ENCODE measurements at places on chromosomes 11 and 22.
A peak's percentile ranks its signal among the peaks of the same experiment; 100 is the strongest.

- DNase-seq, result no peak
These were observed 16.1 kb upstream of the EED start for GRCh38 chr11:86228269-86229038.

- DNase-seq, result no peak
These were observed 61.6 kb upstream of the CDON start for GRCh38 chr11:126124231-126124661.

DNA sequence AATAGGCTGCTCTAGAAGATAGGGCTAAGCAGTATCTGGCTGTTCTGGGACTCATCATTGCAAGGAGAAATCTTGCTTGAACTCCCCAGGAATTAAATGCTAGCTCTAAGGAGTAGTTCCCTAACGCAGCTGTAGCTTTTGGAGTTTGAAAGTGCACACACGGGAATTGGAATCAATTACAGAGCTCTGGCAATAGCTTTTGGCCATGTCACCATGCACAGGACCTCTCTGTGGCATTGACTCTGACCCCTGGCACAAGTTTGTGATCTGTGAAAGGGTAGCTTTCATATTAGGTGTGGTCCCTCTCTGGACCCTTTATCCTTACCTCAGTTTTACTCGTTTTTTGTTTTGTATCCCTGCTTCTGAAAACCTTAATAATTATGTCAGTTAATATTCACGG, 121.6 kb downstream of the FAT3 start:
- no peak for DNase-seq

DNA sequence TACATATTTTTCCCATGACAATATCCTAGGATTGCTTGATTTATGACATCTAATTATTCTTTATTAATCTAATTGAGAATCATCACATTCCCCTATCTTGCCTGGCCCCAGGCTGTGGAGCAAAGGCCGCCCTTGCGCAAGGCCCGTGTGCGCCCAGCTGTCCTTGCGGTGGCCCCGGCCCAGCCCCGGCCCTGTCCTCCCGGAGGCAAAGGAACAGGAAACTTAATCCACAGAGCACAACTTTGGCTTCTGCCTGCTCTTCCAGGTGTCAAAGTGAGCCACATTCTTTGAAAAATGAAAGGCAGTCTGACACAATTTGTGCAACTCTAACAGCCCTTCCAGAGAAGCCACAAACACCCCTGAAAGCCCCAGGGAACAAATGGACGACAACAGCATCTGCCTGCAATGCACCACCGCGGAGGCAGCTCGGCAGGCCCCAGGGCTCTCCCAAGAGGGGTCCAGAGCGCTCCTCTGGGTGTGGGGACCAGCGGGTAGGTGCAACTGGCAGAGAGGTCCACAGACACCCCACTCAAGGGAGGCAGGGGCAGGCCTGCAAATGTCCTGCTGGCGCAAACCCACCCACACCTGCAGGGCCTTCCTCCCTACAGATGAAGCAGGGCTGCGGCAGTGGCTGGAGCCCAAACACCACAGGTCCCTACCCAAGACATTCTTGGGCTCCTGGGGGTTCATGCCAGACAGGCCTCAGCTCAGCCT, 30.3 kb downstream of the GNB1L start:
- no peak for DNase-seq

DNA sequence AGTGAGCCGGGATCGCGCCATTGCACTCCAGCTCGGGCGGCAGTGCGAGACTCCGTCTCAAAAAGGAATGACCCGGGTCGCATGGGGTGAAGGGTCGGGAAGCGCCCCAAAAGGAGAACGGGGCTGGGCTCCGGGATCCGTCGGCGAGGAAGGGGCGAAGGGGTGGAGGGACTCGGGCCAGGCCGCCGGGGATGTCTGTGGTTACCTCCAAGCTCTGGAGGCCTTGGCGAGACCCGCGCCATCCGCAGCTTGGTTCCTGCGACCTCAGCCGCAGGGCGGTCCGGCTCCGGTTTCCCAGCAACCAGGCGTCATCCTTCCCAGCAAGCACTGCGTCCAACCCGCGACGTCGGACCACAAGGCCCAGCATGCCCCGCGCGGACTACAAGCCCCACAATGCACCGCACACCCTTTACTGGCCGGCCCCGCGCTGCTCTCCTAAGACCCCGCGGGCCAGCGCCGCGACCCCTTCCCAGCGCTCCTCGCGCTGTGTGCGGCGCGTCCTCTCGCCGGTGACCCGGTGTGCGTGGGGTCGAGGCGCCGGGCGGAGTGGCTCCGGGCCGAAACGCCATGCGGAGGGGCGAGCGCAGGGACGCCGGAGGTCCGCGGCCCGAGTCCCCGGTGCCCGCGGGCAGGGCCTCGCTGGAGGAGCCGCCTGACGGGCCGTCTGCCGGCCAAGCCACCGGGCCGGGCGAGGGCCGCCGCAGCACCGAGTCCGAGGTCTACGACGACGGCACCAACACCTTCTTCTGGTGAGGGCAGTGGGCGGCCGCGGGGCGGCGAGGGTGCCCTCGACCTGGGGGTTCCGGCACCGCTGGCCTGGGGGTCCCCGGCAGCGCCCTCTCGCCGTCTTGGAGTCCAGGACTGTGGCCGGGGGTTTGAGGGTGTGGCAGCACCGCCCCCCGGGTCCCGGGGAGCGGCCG, at the start of gene PTDSS2:
Gene PTDSS2, plus strand, starts transcription at position 391 of the 920 bp plus-strand sequence. Its CDS starts 177 bp downstream, at position 568.
- peak; percentile 94 for DNase-seq

DNA sequence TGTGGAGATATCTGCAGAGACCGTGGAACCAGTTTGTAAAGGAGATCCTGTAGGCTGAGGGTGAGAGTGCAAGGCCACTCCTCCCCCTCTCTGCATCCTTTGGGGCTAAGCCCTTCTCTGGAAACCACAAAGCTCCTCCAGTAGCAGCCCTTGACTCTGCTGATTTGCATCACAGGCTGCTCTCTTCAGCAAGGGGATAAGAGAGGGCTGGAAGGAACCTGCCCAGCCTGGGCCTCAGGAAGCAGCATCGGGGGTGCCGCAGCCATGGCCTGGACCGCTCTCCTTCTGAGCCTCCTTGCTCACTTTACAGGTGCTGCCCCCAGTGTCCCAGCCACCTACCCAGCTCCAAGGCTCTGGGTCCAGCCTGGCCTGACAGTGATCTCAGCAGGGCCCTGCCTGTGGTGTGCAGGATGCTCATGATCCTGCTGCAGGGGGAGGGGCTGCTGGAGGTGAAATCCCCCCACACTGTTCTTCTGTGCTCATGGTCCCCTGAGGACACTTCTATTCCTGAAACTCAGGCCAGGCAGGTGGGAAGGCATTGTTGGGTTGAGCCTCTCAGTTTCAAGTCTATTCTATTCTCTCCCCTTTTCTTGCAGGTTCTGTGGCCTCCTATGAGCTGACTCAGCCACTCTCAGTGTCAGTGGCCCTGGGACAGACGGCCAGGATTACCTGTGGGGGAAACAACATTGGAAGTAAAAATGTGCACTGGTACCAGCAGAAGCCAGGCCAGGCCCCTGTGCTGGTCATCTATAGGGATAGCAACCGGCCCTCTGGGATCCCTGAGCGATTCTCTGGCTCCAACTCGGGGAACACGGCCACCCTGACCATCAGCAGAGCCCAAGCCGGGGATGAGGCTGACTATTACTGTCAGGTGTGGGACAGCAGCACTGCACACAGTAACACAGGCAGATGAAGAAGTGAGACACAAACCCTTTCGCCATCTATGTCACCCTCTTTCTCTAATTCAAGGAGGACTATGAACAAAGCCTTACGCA, 68.5 kb upstream of the IGLL5 start:
- no peak for DNase-seq

- DNase-seq, result no peak
These were observed 53.6 kb downstream of the TRMU start for GRCh38 chr22:46389081-46389480.

DNA sequence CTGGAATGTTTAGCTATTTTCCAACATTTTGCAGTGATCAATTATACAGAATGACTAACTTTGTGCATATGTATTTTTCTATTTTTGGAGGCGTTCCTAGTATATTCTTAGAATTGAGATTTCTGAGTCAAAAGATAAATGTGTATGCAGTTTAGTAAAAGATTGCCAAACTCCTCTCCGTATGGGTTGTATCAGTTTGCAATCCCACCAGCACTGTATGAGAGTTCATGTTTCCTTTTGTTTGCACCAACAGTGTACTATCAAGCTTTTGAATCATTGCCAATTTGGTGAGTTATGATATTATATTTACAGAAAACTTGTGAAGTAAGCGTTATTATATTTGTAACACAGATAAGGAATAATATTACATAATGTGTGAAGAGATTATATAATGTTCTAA, 658.7 kb downstream of the JRKL start:
- DNase-seq, result no peak

DNA sequence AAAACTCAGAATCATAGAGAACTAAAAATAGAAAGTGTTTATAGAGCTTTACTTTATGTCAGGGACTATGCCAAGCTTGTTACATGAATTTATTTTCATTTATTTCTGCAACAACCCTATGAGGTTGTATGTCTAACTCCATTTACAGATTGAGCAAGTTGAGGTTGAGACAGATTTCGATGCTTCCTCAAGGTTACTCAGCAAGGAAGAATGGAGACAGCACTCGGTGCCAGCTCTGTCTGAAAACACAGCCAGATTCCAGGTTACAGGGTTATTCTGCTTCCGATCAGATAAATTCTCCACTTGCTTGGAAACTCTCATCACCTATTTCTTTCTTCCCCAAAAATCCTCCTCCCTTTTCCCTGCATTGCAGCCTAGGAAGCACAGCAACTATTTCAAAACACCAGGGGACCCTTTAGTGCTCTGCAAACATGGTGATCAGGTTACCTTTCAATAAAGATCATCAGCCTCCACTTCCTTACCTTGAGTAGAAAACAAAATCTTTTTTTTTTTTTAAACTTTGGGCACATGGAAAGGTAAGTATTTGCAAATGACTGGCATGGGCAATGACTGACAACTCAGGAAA, 7.0 kb downstream of the MMP3 start:
- DNase-seq, result no peak

- DNase-seq, result no peak
These were observed 172.0 kb upstream of the ARHGAP42 start for GRCh38 chr11:100515087-100515486.

DNA sequence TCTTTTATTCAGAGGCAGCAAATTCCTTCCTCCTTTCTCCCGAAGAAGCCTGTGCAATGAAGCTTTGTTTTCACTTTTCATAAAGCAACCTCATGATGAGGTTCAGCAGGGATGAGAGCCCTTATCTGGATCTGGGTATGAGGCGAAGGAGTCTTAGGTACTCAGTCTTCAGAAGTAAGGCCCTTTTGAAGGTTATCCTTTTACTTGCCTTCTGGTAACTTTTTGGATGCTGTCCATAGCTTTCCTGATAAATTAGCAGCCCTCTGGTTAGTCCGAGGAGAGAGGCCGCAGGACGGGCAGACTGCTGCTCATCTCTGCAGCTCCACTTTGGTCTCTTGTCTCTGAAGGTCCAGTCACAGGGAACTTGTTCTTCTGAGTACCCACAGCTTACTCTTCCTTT, 1.1 kb downstream of the TRIM22 start:
- DNase-seq, result no peak

DNA sequence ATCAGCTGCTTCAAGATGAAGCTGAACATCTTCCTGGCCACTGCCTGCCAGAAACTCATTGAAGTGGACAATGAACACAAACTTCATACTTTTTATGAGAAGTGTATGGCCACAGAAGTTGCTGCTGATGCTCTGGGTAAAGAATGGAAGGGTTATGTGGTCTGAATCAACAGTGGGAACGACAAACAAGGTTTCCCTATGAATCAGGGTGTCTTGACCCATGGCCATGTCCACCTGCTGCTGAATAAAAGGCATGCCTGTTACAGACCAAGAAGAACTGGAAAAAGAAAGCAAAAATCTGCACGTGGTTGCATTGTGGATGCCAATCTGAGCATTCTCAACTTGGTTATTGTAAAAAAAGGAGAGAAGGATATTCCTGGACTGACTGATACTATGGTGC, 22.2 kb upstream of the BIRC3 start:
- DNase-seq, result no peak

DNA sequence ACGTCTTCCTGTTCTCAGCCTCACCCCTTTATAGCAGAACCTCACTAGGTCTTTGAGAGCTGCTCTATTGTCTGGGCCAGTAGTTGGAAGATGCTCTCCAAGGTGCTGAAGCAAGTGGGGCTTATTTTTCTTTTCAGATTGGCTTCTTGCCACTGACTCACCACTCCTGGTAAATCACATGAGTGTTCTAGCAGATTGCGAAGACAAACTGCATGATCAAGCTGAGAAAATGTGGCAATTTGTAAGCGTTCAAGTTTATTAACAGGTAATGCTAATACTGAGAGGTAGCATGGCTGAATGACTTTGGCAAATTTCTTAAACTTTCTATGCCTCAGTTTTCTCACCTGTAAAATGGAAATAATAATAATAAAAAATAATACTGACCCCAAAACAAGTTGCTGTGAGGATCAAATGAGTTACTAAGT, 59.2 kb downstream of the CACNG2 start:
- no peak for DNase-seq

DNA sequence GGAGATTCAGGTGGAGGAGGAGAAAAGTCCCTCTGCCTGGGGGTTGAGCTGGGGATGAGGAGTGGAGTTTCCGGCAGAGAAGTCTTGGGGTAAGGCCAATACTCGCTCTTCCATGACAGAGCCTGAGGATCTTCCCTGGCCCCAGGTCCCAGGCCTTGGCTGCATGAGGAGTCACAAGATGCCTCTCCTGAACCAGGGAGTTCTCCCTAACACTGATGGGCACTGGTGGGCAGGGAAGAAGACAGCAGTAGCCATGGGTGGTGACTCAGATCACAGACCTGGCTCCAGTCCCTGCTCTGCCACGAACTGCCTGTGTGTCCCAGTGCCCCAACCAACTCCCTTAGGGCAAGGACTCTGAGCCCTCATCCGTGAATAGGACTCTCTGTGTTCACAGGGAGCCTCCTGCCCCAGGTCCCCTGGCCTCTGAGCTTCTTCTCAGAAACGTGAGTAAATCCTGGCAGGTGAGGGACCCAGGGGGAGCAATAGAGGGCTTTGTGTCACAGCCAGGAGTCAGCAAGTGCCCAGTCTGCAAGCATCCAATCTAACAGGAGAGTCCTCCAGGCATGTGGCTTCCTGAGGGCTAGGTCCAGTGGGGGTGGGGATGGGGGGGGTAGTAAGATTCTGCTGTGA, 45.5 kb upstream of the FTH1 start:
- no peak for DNase-seq

DNA sequence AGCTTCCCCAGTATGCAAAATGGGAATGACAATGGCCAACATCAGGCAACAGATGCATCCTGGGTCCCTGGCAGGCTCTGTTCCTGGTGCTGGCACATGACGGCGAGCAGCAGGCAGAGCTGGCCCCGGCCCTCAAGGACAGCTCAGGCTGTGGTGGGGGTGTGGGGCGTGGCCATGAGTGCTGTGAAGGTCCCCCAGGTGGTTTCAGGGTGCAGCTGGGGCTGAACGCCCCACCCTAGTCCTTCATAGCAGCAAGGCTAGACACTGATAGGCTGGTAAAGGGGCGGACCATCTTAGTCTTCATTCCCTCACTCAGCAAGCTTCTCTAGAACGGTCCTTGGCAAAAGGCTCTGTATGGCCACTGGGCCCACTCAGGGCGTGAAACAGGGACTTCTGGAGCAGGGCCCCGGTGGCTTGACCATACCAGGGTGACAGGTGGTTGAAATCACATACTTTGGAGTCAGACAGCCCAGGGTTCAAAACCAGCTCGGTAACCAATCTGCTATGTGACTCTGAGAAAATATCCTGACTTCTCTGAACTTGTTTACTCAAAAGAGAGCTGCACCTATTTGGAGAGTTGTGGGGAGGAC, 15.1 kb downstream of the NPTXR start:
- no peak for DNase-seq

GRCh38 chr22:20238901-20239675, 29.0 kb downstream of the RTN4R start:
- DNase-seq, result no peak

- DNase-seq, result no peak
These were observed 429.5 kb downstream of the TBC1D22A start for GRCh38 chr22:47191671-47192650.

- DNase-seq, result peak; percentile 27
These were observed 6.0 kb upstream of the MAPK11 start for GRCh38 chr22:50276143-50276542.
